ENCODE measurements at places on chromosomes 16 and 17. TPM values are rescaled to one million over a fixed set of nuclear protein-coding genes. Genes with fewer than 3 reads are reported as not detected.

DNA sequence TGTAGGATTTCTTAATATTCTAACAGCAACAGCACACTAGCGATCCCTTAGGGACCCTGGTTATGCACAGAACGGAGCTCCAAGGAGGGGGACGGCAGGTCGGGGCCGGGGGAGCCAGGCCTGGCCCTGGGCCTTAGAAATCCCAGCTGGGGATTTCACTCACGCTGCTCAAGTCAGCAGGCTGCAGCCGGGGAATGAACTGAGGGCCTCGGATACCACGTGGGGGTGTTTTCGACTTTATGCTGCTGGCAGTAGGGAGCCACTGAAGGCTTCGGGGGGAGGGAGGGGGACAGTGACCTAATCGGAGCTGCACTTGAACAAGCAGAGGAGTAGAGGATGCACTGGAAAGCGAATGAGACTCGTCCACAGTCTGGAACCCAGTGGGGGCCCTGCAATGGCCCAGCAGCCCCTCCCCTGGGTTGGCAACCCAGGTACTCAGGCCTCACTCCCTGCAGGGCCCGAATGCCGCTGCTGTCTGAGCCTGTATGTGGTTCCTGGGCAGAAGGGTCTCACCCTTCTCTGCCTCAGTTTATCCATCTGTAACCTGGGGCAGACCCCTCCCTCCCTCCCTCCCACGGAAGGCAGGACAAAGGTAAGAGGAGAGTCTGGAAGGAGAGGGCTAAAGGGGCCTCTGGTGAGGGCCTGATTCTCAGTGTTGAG lies 53.7 kb downstream of the RPH3AL start:
- no peaks in the 10 kb centered on the region for H3K27me3 ChIP-seq
- no peak overlapping the region for H3K27ac ChIP-seq
- no peak for DNase-seq
- H3K36me3 ChIP-seq: no peaks in the 10 kb centered on the region
- no peak overlapping the region for H3K4me3 ChIP-seq
- H3K4me1 ChIP-seq: no peaks in the 10 kb centered on the region

- no peak overlapping the region for H3K27ac ChIP-seq
- no peak overlapping the region for H3K4me3 ChIP-seq
- DNase-seq: no peak
- H3K4me1 ChIP-seq: no peaks in the 10 kb centered on the region
- no peaks in the 10 kb centered on the region for H3K36me3 ChIP-seq
- no peaks in the 10 kb centered on the region for H3K27me3 ChIP-seq
These were observed 42.1 kb upstream of the MAF start for GRCh38 chr16:79642652-79643051.

DNA sequence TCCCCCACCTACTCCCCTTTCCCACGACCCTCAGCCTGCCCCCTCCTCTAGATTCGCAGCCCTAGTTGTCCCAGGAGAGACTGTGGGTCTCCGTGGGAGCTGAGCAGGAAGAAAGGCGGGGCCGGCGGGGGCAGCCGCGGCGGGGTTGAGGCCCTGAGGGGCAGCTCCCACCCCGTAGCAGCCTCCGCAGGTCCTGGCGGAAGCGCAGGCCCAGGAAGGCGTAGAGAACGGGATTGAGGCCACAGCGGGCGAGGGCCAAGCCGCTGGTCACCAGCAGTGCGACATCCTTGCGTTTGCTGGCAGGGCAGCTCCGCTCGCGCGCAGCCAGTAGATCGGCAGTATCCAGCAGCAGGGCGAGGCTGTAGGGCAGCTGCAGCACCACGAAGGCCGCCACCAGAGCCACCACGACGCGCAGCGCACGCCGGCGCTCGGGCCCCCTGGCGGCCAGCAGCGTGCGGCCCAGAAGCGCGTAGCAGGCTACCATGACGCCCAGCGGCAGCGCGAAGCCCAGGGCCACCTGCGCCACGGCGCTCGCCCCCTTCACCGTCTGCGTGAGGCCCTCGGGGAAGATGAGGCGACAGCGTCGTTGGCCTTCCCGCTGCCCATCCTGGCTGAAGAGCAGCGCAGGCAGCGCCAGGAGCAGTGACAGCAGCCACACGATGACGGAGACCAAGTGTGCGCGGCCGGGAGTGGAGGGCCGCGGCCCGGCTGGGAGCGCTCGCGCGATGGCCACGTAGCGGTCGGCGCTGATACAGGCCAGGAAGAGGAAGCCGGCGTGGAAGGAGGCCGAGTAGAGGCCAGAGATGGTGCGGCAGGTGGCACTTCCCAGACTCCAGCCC lies 1.9 kb downstream of the CCR10 start:
- DNase-seq: peak; percentile 88
- peaks cover 39% of the 10 kb centered on the region for H3K4me1 ChIP-seq
- H3K27me3 ChIP-seq: peaks cover 65% of the 10 kb centered on the region
- H3K36me3 ChIP-seq: no peaks in the 10 kb centered on the region

- H3K4me3 ChIP-seq: no peak overlapping the region
- H3K27ac ChIP-seq: no peak overlapping the region
- no peaks in the 10 kb centered on the region for H3K36me3 ChIP-seq
- H3K4me1 ChIP-seq: peaks cover 16% of the 10 kb centered on the region
- no peaks in the 10 kb centered on the region for H3K27me3 ChIP-seq
These were observed 204.5 kb upstream of the CDH8 start for GRCh38 chr16:62240722-62241121.

GRCh38 chr17:41403404-41404023 lies 6.1 kb upstream of the KRT31 start:
- no peaks in the 10 kb centered on the region for H3K36me3 ChIP-seq
- H3K4me3 ChIP-seq: no peak overlapping the region
- H3K27me3 ChIP-seq: no peaks in the 10 kb centered on the region
- no peak for DNase-seq
- no peaks in the 10 kb centered on the region for H3K4me1 ChIP-seq

GAS2L2 gene
- not detected for total RNA-seq
